MCF 10A (cell line): ENCODE measurements at places on chromosomes 1 and 21. TPM values are rescaled to one million over a fixed set of nuclear protein-coding genes. Genes with fewer than 3 reads are reported as not detected.
A peak's percentile ranks its signal among the peaks of the same experiment; 100 is the strongest.

PRDM16 gene
- total RNA-seq, result not detected in 2 replicates

DNA sequence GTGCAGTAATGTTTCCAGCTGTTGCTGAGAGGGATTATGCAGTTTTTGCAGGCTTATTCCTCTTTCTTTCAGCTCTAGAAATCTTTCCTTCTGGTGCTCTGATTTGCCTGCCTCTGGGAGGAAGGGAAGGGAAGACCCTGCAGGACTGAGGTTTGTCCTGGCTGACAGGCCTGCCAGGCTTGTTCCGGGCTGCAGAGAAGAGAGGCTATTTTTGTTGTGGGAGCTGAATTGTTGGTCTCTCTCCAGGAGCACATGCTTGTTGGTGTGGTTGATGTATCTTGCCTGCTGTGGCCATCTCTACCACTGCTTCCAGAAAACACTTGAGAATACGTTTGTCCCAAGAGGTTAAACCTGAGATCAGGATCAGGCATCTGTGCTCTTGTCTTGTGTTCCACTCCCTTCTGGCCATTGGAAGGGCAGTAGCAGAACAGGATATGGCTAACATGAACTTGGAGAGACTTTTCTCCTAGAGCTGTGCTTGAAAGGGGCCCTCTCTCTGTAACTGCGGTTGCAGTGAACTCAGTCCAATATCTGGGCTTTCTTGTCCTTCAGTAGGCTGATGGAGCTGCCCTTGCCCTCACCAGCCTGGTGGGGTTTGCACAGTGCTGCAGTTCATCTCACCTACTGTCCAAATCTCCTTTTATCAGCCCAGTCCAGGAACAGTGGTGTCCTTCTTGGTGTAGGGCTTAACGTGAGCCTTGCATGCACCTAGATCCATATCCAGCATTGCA lies 21.5 kb upstream of the SLC25A34 start:
- DNase-seq, result no peak

DNTTIP2 gene
- 78.1 and 96.5 TPM in 2 replicates for total RNA-seq

DNA sequence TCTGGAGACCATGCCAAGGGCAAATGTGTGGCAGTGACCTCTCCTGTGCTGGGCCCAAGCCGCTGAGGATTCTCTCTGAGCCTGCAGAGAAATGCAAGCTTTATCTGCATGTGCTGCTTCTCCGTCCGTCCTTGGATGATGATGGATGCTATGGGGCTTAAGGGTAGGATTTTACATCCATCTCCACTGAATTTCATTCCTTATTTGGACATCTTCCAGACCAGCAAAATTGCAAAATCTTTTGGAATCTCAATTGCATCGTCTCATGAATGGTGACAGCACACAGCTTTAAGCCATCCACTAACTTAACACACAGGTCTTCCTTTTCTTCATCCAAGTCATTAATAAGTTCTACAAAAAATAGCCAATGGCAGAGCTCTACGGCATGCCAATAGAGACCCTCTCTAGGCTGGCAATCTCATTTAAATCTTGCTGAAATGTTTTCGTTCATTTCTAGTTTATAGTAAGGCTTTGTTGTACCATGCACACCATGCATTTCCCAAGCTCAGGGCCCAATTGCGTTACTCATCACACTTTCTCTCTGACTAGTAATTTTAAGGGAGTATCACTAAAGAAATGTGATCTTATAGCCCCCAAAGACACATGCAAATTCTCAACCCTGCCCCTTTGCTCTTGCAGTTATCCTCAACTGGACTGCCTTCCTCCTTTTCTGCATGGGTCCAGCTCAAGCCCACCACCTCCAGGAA lies 11.1 kb downstream of the BATF3 start:
- peak; percentile 70 for DNase-seq

- no peak for DNase-seq
Measured at GRCh38 chr1:167538657-167539056, 14.9 kb downstream of the CREG1 start.

COL24A1 gene
- total RNA-seq, result not detected in 2 replicates

DNA sequence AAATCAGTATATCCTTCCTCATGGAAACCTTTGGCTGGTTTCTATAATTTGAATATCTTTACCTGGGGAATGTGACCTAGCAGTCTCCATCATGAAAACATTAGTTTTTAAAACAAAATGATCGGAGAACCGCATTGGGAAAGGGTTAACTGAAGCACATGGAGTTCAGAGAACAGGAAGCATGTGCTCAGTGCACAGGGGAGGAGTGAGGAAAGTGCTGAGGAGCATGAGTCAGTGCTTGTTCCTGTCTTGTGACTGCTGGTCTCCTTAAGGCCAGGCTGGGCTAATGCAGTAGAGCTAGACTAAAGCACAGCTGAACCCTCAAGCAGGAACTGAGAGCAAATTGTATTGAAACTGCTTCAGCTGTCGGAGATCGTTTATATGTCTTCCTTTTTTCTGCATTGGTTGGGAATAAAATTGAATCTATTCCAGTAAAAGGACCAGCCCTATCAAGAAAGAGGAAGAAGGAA lies 5.8 kb downstream of the IFI16 start:
- peak; percentile 96 for DNase-seq

- peak; percentile 96 for DNase-seq
Measured at GRCh38 chr1:201311356-201312011, 28.2 kb downstream of the PKP1 start.

DNA sequence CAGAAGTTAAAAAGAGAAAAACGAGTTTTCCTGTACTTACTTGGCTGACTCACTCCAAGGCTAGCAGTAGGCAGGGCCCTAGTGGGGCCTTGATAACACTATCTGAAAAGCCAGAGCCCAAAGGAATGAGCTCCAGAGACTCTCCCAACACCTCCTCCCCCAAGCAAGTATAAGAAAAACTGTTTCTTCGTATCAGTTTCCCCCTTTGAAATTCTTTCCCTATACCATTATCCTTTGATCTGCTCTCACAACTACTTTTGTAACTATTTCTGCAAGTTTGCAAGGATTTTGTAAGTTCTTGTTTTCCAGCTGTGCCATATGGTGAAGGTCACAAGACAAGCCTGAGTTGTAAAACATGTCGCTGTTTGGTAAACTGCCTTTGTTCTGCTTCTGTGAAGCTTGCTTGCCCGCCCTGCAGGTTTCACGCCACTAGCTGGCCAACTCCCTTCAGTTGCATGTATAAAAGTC lies 36.5 kb upstream of the KCNJ15 start:
- DNase-seq, result no peak

DNA sequence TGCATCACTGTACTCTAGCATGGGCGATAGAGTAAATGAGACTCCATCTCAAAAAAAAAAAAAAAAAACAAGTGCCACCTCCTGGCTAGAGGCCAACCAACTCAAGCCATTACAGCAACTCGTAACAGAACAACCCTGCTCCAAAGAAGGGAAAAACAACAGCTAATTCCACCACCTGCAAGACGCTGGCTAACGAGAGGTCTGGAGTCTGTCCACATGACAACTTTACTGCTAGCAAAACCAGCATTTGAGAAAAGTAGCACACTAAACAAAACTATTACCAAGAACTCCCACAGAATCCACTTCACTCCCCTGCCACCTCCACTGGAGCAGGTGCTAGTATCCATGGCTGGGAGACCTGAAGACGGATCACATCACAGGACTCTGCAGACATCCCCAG lies 24.1 kb upstream of the EGLN1 start:
- no peak for DNase-seq
